ENCODE measurements at places on chromosomes 3 and 15.

- no peak for DNase-seq
Measured at GRCh38 chr3:113421082-113421481, 20.2 kb downstream of the CFAP44 start.

DNA sequence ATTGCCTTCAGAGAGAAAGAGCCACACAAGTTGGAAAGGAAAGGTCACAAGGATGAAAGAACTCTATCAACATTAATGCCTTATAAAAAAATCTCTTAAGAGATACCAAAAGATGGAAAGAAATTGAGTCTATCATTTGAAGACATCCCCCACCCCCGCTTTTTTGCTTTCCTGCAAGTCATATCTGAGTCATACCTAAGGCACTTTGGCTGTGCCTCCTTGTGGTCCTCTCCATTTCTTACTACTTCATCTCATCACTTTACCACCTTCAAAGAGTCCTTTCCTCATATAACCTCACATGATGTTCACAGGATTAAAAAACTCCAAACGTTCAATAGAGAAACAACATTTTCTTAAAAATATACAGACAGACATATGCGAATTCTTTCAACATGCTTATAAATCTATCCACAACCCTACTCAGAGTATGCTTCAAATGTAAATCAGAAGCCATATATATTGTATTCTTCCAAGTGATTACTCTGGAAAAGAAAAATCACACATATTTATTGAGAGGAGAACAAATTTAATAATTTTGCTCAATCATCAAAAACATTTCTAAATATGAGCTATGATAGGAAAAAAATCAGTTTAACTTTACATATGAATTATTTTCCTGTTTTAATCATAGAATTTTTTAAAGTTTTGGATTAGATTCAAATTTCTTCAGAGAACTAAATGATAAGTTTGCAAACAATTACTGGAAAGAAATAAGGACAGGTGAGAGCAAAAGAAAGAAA, 1003.9 kb upstream of the CFAP20DC start:
- no peak for DNase-seq

DNA sequence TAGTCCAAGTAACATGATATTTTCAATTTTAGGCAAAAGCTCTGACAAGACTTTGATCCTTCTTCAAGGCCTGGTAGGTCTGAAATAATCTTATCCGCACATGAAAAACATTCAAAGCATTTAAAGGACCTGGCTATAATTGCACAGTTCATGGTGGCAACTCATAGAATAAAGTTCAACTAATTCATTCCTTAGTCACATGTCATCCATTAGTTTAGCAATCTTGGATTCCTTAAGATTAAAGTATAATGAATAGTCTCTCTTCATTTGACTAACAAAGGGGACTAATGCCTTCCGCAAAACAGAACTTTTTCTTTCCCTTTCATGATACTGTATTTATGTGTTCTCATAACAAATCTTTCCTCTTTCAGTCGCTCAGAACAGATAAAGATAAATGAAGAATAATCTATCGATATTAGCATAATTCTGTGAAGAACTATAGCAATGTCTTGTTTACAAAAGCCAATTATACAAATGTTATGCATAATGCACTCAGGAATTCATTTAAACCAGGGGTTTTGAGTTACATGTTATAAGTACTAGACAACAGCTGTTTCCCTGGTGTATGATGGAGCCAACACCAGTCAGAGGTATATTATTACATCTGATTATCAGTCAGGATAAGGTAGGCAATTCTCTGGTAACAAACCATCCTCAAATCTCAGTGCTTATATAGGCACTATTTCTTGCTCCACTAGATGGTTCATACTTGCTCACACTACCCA, 172.5 kb downstream of the POTEB3 start:
- no peak for DNase-seq

DNA sequence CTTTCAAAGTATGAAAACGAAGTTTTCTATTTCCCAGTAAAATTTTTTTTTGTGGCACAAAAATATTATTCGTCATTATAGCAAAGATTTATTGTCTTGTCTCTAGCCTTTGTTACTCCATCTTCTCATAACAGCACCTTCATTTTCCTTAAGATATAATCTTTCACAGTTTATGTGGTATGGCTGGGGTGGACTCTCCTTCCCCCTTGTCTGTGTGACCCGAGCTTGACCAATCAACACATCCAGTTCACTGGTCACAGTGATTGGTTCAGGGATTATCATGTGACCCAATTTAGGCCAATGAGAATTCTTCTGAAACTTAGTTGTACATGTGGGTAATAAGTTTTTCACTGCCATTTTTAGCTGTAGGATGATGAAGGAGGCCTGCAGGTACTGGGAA, 71.2 kb upstream of the DCBLD2 start:
- no peak for DNase-seq

DNA sequence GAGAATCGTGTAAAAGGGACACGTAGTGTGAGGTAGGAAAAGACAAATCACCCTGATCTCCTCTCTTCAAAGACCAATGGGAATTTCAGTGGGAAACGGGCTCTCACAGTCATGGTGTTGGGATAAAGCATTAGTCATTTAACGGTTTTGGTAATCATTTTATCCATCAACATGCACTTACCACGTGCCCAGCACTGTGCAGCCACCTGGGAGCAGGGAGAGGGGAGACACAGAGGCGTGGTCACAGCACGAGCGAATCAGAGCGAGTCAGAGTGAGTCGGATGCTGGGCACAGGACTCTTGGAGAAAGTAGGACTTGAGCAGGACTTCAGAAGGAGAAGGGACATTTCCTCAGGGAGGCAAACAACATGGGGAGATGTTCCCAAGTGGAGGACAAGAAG, 130.8 kb downstream of the MINAR1 start:
- DNase-seq = no peak

GRCh38 chr15:83784975-83785374, 131.1 kb downstream of the ADAMTSL3 start:
- peak; percentile 55 for DNase-seq

DNA sequence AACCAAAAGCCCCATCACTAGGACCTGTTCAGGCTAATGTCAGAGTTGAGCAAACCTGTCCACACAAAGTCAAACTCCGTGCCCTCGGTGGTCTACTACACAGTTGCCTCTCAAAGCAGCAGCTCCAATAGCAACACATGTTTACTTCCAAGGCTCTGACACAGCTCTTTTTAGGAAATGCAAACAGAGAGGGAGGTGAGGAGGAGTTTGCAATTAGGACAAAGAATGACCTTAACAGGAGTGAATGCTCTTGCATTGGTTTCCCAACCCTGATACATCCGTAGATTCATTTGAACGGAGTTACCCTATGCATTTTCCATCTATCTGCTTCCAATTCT, 64.8 kb upstream of the GOLGA8B start:
- DNase-seq = no peak

- DNase-seq = no peak
Measured at GRCh38 chr3:34533451-34533850, 735.0 kb downstream of the PDCD6IP start.

- DNase-seq = no peak
Measured at GRCh38 chr15:101444015-101444414, 45.5 kb downstream of the PCSK6 start.

GRCh38 chr3:58994746-58995330, 55.0 kb downstream of the CFAP20DC start:
- peak; percentile 67 for DNase-seq

DNA sequence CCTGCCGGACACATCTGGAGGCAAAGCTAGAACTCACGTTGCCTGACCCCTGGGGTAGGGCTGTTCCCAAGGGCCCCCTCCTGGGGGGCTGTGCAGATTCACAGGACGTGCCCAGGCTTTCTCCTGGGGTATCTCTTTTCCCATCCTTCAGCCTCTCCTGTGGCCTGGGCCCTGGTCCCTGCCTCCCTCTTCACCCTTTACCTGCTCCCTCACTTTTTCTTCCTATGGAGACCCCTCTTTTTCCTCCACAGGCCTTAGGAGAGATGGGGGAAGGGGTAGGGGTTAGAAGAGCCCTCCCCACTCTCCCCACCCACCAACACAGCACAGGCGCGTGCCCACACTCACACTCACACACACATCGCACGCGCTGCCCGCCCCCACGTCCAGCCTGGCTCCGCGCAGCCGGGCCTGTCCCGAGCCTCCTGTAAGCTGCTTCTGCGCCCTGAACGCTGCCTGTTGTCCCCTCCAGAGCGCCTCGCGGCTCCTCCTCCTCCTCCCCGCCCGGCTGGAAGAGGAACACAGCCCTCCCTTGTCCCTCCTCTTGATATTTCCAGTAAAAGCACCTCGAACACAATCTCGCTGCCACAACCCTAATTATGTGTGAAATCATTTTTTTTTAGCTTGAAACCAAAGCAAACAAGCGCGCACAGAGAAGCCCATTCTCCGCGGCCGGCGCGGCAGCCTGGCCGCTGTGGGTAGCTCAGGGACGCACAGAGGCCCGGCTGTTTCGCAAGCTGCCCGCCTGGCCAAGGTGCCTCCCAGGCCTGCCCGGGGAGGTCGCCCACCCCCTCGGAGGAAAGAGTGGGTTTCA, 33.9 kb upstream of the ACAN start:
- no peak for DNase-seq

DNA sequence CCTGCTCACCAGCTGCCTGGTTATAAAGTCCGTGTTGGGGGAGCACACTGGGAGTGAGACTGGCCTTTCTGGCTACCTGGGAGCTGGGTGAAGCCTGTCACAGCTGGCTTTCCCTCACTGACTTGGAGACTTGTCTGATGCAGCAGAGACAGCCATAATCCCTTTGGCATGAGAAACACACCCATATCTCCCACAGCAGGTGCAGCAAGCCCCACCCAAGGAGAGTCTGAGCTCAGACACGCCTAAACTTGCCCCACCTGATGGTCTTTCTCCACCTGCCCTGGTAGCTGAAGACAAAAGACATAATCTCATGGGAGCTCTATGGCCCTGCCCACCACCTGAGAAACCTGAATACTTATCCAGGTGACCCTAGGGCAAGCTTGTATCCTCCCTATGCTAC, 54.8 kb downstream of the NMD3 start:
- DNase-seq = no peak

DNA sequence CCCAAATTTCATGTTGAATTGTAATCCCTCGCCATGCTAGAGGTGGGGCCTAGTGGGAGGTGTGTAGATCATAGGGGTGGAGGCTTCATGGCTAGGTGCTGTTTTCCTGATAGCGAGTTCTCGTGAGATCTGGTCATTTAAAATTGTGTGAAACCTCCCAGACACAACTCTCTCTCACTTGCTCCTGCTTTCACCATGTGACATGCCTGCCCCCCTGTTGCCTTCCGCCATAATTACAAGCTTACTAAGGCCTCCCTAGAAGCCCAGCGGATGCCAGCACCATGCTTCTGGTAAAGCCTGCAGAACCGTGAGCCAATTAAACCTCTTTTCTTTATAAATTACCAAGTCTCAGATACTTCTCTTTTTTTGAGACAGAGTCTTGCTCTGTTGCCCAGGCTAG, 36.0 kb downstream of the CCDC54 start:
- no peak for DNase-seq

DNA sequence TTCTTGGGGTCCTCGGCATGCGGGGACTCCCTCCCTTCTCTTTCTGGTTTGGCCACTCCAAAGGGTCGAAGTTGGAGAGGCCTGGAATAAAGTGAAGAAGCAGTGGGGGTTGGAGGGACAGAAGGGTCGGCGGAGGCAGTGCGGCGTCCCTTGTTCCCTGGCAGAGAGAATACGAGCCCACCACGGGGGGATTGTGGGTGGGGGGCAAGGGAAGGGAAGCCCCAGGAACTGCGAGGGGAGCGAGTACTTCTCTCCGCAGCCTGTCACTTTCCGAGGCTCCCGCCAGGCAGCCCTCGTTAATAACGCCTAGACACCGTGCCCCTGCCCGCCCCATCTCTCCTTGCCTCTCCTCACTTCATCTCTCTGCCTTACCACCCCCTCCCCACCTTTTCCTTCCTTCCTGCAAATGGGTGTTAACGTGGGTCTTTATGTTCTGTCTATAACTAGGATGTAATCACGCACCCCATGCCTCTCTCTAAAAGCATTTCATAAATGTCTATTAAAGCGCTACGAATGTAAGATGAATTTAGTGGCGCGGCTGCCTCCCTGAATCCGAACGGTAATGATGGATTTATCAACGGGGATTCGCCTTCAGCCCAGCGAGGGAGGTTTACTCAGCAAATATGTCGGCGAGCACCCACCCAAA, 13.7 kb downstream of the NR2F2 start:
- DNase-seq = no peak

DNA sequence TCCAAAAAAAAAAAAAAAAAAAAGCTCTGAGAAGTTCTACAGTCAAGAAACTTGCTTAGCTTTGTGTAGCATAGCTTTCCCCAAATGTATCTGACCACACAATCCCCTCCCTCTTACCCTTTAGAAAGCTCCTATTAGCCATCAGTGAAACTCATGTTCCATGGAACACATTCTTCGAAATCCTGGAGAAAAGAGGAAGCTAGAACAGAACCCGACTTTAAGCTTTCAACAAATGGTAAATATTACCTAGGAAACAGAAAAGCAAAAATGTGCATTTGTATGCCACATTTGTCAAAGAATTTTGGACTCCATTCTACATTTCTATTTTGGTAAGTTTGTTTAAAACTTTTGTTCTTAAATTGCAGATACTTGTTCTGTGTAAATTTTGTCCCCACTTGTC, 17.4 kb upstream of the CRTC3 start:
- no peak for DNase-seq

- DNase-seq = no peak
Measured at GRCh38 chr3:154657218-154657617, 227.2 kb upstream of the GPR149 start.

GRCh38 chr15:79091204-79091867, 756 bp upstream of the RASGRF1 start:
- DNase-seq = peak; percentile 6

- DNase-seq = no peak
Measured at GRCh38 chr15:69736161-69736560, 283.5 kb downstream of the RPLP1 start.

DNA sequence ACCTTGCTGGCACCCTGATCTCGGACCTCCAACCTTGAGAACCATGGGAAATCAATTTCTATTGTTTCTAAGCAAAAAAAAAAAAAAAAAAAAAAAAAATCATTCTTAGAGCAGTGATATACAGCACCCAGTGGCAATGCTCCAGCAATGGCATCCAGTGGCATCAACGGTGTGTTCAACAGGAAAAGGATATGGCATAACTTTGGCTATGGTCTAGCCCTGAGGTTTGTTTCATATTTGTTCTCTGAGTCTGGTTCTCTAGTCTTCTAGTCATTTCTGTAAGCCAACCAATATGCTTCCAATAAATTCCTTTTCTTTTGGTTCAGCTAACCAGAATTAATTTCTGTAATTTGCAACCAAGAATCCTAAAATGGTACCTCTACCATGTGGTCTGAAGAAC, 19.2 kb downstream of the DENND4A start:
- no peak for DNase-seq

GRCh38 chr3:94626573-94626972, 563.7 kb downstream of the NSUN3 start:
- peak; percentile 6 for DNase-seq

DNA sequence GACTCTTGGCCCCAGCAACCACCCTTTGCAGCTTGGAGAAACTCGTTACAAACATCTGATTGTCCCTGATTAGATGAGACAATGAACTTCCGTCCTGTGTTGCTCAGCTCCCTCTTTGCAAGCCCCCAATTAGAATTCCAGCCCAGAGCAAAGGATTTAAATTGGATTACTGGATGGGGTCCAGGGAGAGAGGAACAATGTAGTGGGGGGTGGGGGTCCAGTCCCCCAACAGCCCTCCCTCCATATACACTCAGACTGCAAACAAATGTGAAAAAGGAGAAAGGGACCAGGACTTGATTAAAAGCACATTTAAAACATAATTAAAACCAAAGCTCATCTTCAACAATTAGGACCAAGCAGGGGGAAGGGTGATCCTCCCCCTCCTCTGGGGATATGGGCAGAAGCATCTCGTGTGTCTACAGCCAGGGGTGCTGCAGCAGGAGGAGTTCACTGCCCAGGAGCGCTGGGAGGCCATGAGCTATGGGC, 71.7 kb upstream of the TMEM115 start:
- no peak for DNase-seq

GRCh38 chr3:68088216-68088615, 433.8 kb upstream of the SUCLG2 start:
- DNase-seq = no peak
